ENCODE measurements at places on chromosomes 11 and 22. TPM values are rescaled to one million over a fixed set of nuclear protein-coding genes. Genes with fewer than 3 reads are reported as not detected.

OR51B5 gene
- 0.34 TPM for total RNA-seq

CYB5R2 gene
- 26.9 TPM for total RNA-seq

DNA sequence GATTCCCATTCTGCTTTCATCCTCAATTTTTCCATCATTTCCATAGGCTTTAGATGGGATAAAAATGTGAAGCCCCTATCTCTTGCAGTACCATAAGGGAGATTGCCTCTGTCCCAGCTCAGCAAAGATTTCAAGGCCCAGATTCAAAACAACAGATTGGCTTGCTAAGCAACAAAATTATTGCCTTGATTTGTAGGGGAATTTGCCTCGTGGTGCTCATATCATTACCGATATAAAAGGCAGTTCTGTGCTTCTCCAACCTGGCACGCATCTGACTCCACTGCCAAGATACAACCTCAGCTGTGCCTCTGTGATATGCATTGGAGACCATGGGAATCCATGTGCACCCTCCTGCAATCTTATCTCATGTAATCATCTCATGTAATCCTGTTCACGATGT lies 25.0 kb upstream of the CEP126 start:
- no peak for DNase-seq

GRCh38 chr11:46170797-46171196 lies 49.5 kb upstream of the PHF21A start:
- DNase-seq = no peak

DNA sequence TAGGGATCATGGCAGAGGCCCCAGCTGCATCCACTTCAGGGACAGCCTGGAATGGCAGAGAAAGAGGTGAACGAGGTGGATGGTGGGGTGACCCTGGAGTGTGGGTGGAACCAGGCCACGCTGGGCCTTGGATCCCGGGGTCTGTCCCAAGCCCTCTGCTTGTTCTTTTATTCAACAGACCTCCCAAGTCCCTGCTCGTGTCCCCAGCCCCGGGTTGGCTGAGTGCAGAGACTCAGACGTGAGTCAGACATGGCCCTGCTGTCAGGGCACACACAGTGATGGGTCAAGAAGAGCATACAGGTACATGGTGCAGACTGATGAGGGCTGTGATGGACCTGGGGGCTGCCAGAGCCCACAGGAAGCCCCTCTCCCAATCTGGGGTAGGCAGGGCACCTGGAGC lies 6.6 kb downstream of the ARHGAP8 start:
- DNase-seq = no peak

- DNase-seq = no peak
These were observed 17.1 kb downstream of the GRAP2 start for GRCh38 chr22:39917776-39918495.

DNA sequence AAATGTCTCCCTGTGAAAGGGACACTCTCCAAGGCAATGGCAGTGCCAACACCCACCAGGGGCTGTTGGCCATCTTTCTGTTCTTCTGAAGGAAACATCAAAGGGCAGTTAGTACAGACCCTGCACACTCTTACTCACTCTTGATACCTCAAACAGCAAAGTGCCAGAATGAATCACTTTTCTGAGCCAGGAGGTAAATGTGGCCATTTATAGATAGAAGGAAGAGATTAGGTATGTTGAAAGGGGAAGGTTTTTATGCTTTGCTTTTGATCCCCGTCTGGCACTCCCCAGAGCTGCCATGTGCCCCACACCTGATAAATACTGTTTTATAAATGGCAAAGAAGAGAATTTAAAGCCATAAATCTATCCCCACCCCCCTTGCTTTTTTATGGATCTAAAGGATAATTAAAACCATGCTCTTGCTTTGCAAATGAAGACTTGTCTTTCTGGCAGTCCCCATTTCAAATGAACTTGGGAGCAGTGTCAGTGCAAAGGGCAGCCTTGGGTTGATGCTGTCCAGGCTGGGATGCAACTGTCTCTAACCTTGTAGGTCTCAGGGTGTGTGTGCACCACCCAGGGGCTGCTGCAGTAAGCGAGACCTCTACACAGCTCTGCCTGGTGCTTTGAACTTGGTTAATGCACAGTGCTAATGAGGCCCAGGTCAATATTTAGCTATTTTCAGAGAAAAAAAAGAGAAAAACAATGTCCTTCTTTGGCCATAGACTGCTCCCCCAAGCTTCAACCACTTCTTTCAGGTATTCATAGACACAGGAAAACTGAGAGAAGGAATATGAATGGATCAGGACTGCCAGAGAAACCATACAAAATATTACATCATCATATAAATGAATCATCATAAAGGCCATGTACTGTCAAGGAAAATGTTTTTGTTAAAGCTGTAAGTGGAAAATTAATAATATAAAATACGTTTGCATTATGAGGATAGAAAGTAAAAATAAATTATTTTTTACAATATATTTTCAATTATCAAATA lies 207.5 kb downstream of the ETS1 start:
- no peak for DNase-seq

- DNase-seq = no peak
These were observed 580.5 kb upstream of the CHORDC1 start for GRCh38 chr11:90803366-90803765.

DNA sequence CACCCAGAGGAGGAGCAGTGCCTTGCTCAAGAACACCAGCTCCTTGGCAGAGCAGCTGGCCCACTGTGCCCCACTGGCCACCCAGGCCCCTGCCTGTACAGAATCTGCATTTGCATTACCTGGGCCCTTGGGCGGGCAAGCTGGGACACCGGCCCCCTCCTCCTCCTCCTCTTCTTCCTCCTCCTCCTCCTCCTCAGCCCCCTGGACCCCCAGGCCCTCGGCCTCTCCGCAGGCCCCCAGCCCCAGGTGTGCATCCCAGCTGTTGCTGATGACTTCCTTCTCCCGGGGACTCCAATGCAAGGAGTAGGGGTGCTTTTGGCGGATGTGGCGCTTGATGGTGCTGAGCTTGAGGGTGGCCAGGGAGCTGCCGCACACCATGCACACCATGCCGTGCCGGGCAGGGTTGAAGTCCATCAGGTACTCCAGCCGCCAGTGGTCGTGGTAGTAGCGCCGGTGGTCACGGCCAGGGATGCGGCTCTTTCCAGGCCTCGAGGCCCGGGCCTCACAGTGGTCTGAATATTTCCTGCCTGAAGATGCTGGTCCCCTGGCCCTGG lies 2.8 kb downstream of the ZFTA start:
- DNase-seq = no peak

GRCh38 chr22:38110008-38110862 lies at the start of gene BAIAP2L2:
TSS of gene BAIAP2L2 (minus strand) at chr22:38110684. CDS start at chr22:38110525, 159 bp downstream.
- no peak for DNase-seq

- no peak for DNase-seq
These were observed 12.9 kb downstream of the RNF141 start for GRCh38 chr11:10528121-10528520.

- DNase-seq = no peak
These were observed 1255.9 kb downstream of the JRKL start for GRCh38 chr11:97645736-97646135.

- no peak for DNase-seq
These were observed 252.8 kb upstream of the PLET1 start for GRCh38 chr11:112513417-112513816.

DNA sequence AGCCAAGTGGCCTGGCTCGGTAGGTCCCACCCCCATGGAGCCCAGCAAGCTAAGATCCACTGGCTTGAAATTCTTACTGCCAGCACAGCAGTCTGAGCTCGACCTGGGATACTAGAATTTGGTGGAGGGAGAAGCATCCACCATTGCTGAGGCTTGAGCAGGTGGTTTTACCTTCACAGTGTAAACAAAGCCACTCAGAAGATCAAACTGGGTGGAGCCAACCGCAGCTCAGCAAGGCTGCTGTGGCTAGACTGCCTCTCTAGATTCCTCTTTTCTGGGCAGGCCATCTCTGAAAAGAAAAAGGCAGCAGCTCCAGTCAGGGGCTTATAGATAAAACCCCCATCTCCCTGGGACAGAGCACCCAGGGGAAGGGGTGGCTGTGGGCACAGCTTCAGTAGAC lies 22.3 kb upstream of the OR5B21 start:
- DNase-seq = no peak

DNA sequence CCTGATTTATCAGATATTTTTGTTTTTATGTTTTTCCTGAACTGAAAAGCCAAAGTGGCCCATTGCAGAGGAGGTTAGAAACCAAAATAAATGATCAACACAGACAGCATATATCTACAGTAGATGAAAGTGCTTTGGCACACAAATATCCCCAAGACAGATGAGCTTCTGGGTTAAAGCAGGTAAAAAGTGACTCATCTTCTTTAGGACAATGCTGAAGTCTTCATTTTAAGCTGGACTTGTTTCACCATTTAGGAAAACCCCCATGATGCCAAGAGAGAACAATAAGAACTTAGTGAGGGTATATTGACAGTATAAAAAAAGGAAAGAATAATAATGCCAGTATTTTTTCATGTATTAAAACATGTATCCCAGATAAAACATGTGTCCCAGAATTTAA lies 100.8 kb upstream of the OR9G4 start:
- DNase-seq = no peak

GRCh38 chr22:28014211-28015045 lies 95.4 kb upstream of the PITPNB start:
- no peak for DNase-seq

DNA sequence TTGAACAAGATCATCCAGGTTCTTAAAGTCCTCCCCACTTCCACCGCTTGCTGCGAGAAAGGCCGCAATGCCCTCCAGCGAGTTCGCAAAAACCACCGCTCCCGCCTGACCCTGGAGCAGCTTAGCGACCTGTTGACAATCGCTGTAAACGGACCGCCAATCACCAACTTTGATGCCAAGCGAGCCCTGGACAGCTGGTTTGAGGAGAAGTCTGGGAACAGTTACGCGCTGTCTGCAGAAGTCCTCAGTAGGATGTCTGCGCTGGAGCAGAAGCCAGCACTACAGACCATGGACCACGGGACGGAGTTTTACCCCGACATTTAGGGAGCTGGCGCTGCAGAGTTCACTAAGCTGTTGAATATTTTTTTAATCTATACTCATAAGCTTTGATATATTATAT lies 58.3 kb downstream of the SYT13 start:
- DNase-seq = no peak
